ENCODE measurements at places on chromosomes 2 and 18. TPM values are rescaled to one million over a fixed set of nuclear protein-coding genes. Genes with fewer than 3 reads are reported as not detected.

Gene BCL2
- 40.5 TPM for total RNA-seq

Gene FAHD2B
- 33.3 TPM for total RNA-seq

Gene NETO1
- not detected for total RNA-seq

Gene C2orf81
- 0.75 TPM for total RNA-seq

Gene EMILIN1
- total RNA-seq: 0.11 TPM

Gene CRYBA2
- not detected for total RNA-seq

Gene SKOR2
- not detected for total RNA-seq

Gene CBLN2
- not detected for total RNA-seq

Gene AQP12B
- total RNA-seq: not detected

Gene CNTNAP5
- not detected for total RNA-seq

Gene TMEFF2
- not detected for total RNA-seq
